Activated CD4-positive, alpha-beta memory T cell treated with anti-CD3 and anti-CD28 coated beads for 36 hours (primary cell): ENCODE measurements at places on chromosomes 12 and 14.

DNA sequence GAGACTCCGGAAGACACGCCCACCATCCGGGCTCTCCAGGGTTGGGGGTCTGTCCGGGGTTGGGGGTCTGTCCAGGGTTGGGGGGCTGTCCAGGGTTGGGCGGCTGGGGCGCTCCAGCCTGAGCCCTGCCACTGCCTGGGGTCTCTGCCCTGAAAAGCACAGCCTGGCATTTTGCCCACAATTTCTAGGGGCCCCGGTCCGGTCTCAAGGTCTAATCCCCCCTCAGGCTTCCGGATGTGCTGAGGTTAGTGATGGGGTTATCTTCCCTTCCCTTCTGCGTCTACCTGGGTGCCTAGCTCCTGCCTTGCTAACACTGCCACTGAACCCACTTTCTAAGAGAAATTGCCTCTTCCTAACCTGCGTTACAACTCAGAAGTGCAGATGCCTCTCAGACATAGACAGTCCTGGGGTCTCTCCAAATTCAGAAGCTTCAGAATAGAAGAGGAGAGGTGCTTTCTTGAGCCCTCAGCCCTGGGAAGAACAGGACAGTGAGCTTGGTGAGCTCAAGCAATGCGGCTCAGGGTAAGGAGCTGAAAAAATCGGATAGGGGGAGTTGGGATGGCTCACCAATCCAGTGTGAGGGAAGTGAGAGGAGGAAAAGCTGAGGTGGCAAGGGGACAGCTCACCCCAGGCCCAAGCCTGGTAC lies 5.7 kb downstream of the LHX5 start:
- H3K27ac ChIP-seq: no peak overlapping the region
- DNase-seq: no peak
- H3K4me1 ChIP-seq: peaks cover 31% of the 10 kb centered on the region
- H3K36me3 ChIP-seq: no peaks in the 10 kb centered on the region
- H3K27me3 ChIP-seq: peaks cover 64% of the 10 kb centered on the region

DNA sequence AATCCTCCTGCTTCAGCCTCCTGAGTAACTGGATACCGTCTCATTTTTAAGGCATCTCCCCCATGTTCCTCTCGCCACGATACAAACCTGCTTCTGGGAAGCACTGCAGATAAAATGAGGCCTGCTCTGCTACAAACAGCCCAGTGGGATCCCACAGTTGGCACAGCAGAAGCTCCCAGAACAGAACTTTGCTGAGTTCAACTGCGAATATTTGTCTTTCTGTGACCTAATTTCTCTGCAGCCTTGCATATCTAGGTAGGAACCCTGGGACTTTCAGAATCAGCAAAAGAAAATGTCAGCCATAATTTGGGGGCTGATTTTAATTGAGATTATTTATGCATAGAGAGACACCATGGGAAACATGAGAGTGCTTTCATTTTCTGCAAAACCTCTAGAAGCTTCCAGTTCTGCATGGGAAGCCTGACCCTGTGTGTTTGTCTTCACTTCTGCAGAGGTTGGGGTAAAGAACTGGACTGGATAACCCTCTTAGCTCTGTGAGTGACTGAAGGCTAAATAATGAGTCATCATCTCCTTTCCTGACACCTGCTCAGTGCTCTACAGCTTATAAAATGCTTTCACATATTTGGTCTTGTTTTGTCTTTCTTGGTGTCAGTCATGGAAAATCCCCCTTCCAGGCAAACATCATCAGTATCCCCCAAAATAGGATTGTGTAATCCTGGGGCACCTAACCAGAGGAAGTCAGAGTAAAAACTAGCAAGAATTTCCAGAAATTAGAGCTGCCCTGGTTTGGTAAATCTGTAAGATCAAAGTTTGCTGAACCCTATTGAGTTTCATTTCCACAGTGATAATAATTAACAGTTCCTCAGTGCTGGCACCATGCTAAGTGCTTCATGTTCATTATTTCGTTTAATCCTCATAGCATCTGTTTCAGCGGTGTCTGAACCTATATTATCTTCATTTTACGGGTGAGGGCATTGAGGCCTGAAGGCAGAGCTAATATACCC lies 185.8 kb downstream of the SLC15A4 start:
- no peaks in the 10 kb centered on the region for H3K36me3 ChIP-seq
- no peak overlapping the region for H3K4me3 ChIP-seq
- peaks cover 2% of the 10 kb centered on the region for H3K27me3 ChIP-seq
- no peak for DNase-seq

- no peak overlapping the region for H3K4me3 ChIP-seq
- H3K27me3 ChIP-seq: no peaks in the 10 kb centered on the region
- no peak for DNase-seq
These were observed 778.4 kb downstream of the GALC start for GRCh38 chr14:87214558-87214957.

DNA sequence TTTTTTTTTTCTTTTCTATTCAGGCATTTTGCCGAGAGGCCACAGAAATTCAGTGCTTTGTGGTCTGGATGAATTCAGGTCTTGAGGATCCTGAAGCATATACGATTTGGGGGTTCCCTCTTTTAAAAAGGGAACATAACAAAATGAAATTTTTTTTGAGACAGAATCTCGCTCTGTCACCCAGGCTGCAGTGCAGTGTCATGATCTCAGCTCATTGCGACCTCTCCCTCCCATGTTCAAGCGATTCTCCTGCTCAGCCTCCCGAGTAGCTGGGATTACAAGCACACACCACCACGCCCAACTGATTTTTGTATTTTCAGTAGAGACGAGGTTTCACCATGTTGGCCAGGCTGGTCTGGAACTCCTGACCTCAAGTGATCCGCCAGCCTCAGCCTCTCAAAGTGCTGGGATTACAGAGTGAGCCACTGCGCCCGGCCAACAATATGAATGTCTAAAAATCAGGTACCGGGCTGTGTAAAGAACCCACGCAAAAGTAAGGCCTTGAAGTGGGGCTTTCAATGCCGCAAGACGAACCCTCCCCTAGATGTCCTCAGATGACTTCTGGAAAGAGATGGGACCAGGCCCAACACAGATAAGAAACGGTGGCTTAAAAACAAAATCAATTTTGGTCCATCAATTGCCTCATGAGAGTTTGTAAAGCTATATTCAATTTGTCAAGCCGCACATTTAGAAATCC lies 30.0 kb downstream of the TESC start:
- no peaks in the 10 kb centered on the region for H3K36me3 ChIP-seq
- H3K27ac ChIP-seq: no peak overlapping the region
- no peaks in the 10 kb centered on the region for H3K27me3 ChIP-seq
- H3K4me1 ChIP-seq: peaks cover 3% of the 10 kb centered on the region
- H3K4me3 ChIP-seq: no peak overlapping the region

DNA sequence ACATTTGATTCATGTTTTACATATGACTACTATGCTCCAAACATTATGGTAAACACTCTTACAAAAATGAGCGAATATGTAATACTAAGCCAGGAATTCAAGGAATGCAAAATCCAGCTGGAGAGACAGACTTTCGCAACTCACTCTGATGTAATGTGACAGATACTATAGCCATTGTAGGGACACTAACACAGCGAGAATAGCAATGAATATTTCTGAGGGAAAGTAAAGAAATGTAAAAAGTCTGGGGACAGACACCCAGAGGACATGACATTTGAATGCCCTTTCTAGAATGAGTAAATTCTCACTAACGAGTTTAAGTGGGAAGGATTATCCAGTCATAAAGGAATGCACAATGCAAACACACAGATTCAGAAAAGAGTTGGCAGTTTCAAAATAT lies 121.9 kb downstream of the PIK3C2G start:
- no peaks in the 10 kb centered on the region for H3K27me3 ChIP-seq
- no peak overlapping the region for H3K27ac ChIP-seq
- no peaks in the 10 kb centered on the region for H3K4me1 ChIP-seq
- H3K36me3 ChIP-seq: no peaks in the 10 kb centered on the region

DNA sequence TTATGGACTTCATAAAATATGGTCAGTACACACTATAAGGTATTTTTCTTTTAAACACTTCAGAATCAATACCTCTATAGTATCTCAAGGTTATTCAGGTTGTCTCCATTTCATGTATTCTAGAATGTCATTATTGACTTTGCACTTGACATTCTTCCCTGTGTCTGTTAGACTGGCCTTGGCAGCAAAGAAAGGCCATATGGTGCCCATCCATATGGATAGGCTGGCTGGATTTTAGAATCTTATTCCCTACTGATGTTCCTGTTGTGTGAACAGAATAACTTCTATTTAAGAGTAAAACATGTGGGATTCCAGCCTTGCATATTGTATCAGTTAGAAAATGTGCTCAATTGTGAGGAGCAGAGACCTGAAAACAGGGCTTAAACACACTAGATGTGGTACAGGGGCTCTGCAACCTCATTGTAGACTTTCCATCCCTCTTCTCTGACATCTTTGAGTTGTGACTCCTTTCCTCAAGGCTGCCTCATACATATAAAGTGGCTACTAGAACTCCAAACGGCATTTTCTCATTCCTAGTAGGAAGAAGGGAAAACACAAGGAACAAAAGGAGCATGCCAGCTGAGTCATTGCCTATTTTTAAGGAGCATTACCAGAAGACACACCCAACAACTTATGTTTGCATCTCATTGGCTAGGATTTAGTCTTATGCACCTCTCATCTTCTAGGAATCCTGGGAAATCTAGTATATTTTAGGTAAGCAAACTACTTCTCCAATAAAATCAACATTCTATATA lies 221.2 kb upstream of the TMPO start:
- H3K27ac ChIP-seq: no peak overlapping the region
- H3K36me3 ChIP-seq: no peaks in the 10 kb centered on the region
- no peaks in the 10 kb centered on the region for H3K4me1 ChIP-seq
- no peak for DNase-seq
- no peak overlapping the region for H3K4me3 ChIP-seq

DNA sequence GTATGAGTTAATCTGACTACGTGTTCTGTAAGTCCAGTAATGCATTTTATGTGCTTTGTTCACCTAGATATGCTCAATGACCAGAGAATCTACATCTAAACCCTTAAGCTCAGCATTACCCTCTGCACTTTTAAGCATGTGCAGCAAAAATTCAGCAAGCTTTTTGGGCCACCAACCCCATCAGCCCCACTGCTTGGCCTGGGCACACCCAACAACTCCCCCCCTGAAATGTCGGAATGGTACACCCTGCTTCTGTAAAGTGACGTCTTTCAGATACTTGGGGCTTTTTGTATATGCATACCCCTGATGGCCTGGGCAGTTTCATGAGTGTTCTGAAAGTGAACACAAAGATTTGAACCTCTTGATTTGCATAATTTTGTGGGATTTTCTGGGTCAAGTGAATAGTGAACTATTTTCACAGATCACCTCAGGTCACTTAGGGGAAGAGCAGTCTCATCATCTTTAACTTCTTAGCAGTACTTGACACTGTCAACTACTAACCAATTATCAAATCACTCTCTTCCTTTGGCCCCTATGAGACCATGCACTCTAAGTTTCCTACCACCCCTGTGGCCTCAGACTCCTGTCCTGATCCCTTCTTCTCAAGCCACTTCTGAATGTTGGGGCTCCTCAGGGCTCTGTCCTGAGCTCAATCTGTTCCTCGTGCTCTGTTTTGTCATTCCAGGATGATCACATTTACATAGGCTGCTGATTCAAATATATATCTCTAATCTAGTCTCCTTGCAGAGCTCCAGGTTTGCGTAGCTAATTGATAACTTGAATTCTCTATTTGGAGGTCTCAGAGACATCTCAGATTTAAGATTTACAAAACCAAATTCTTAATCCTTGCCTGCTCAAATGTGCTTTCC lies 36.3 kb upstream of the PPM1A start:
- H3K36me3 ChIP-seq: no peaks in the 10 kb centered on the region
- no peak overlapping the region for H3K4me3 ChIP-seq
- no peaks in the 10 kb centered on the region for H3K4me1 ChIP-seq
- no peak overlapping the region for H3K27ac ChIP-seq

DNA sequence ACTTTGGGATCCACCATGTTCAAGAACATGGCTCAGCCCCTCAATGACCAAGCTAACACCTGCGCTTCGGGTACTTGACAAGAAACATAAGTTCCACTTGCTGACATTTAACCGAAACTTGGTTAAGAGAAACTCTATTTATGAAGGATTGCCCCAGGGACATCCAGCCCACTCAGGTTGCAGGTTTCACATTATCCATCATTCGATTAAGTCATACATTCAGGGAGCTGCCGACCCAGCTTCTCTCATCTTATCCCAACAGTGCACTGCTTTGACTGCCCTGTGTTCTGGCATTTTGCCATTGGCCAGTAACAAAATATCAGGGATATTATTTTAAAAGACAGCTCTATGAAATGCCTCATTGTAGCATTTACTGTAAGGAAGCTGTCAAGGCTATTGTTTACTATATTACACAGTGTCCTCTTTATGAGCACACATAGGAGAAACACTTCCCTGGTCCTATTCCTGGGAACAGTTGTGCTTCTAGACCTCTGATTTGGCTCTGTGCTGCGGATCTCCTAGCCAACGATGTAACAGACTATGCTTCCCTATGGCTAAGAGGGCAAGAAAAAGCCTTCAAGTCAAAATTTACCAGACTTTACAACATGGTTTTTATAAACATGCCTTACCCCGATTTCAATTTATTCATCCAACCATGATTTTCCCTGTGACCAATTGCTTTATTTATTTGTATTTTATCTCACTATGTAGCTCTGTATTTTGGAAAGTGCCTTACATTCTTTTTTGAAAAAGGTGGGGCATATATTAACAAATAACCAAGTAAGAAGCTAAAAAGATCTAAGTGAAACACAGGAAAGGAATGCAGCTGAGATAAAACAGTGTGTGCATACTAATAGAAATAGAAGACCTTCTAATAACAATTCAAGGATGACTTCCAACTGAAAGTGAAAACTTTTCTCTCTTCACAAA lies 109.3 kb downstream of the ITPR2 start:
- no peaks in the 10 kb centered on the region for H3K27me3 ChIP-seq
- no peak for DNase-seq
- H3K36me3 ChIP-seq: peaks cover 11% of the 10 kb centered on the region
- H3K4me1 ChIP-seq: peaks cover 12% of the 10 kb centered on the region
- H3K4me3 ChIP-seq: no peak overlapping the region

DNA sequence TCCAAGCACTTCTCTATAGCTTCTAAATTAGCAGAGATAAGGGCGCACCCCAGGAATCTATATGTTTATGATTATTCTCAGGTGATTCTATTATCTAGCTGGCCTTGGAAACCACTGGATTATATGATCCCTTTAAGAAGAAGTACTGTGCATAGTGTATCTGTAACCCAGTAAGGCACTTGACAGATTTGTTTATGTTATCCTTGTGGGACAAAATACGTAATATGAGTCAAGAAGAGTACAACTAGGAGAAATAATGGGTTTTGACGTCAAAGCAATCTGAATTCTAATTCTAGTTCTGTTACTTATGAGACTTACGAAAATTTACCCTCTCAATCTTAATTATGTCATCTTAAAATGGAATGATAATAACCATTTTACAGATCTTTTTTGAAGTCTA lies 259.6 kb upstream of the NAV3 start:
- no peak overlapping the region for H3K4me3 ChIP-seq
- no peaks in the 10 kb centered on the region for H3K4me1 ChIP-seq
- no peaks in the 10 kb centered on the region for H3K36me3 ChIP-seq
- no peak for DNase-seq

DNA sequence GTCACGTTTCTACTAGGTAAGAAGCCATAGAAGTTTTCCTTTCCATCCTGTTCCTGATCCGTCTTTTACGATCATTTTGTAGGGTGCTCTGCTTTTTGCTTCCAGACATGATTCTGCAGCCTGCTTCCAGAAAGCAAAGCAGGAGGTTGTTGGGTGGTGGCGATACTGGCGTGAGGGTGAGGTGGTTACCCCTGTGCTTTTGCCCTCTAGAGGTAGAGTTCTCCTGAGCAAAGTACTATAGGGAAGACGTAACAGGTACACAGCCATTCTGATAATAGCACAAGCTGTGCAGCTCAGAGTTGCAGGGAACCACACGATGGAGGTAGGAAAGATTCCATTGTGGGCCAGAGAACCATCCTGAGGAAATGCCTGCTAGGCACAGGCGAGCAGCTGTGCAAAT lies 186.0 kb downstream of the PAH start:
- no peak overlapping the region for H3K27ac ChIP-seq
- no peak overlapping the region for H3K4me3 ChIP-seq
- DNase-seq: no peak
